ENCODE measurements at places on chromosomes 13 and 19.

DNA sequence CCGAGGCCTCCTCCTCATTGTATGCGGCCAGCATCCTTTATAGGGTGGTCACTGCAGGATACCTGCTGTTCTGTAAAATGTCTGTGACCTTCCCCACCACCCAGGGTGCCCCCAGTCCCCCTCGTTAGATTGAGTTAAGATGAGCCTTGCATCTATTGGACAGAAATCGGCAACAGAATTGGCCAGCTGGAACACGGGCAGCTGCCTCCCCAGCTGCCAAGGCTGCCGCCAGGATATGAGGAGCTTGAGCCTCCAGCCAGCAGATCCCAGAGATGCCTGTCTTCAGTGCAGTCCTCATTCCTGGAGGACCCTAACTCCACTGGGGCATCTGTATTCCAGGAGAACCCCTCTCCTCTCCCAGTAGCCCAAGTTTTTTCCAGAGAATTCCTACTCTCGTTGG lies 463.0 kb downstream of the TSHZ3 start:
- DNase-seq = no peak

DNA sequence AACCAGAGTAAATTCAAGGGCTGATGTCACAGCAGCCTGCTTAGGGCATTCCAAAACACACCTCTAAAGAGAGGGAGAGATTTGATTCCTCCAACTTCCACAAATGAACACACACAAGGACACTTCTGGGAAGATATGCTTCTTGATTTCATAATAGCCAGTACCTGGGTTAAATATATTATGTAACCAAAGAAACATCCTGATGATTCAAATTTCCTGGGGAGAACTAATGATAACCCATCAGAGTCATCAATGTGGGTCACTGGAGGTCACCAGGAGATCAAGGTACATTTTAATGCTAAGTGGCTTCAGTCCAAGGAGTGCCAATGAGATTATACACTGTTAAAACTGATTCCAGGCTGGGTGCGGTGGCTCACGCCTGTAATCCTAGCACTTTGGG lies 54.0 kb upstream of the DOCK9 start:
- no peak for DNase-seq

GRCh38 chr13:90867336-90867683 lies 480.2 kb upstream of the MIR17HG start:
- DNase-seq = peak; percentile 85

- DNase-seq = no peak
These were observed 44.2 kb downstream of the RASA3 start for GRCh38 chr13:114088234-114088633.

GRCh38 chr19:50406156-50406820 lies 12.4 kb upstream of the SPIB start:
- no peak for DNase-seq

DNA sequence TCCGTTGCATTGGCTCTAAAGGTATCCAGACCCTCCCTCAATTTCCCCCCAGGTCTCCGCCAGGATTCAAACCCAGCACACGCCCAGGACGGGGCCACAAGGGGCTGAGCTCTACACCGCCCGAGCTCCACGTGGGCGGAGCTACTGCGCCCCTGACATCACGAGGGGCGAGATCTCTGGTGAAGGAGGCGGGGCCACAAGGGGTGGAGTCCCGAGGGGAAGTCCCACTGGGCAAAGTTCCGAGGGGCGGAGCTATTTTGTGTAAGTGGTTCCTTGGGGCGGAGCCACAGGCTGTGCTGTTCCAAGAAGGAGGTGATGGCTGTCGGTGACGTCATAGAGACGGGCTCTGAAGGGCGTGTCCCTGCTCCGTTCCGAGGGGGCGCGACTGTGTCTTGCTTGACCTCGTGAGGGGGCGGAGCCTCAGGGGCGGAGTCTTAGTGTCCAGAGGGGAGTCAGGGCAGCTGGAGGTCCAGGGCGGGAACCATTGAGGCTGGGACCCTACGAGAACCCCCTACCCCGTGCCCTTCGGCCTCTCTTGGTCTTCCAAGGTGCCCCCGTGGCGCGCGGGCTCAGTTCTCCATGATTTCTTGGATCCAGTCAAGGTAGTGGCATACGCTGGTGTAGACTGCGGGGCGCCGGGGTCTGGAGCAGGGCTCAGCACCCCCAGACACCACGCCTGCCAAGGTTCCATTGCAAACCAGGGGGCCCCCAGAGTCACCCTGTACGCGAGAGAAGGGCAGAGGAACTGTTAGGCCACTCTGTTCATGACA lies 1.3 kb upstream of the KLK8 start:
- no peak for DNase-seq

DNA sequence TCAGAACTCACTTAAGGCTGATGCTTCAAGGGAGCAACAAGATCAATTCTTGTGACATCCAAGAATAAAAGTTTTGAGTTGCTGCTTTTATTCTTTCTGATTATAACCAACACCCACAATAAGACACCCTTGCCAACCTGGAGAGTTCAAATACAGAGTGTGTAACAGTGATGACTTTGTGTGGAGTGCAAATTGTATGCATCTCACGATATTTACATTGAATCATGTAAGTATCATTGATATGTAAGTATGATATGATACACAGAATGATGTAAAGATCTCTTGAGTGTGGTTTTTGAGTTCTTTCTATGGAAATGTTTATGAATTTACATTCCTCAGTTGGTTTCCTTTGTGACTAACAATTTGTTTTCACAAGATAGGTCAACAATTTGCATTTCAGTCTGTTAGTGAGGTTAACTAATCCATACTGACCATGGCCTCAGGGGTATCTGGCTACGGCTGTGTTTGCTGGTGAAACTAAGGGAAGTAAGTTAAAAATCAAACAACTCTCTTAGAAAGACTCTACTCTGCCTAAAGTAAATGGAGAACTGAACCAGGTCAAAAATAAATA lies 12.4 kb downstream of the LHFPL6 start:
- no peak for DNase-seq

- no peak for DNase-seq
These were observed 69.2 kb upstream of the TM9SF2 start for GRCh38 chr13:99431927-99432608.

- no peak for DNase-seq
These were observed 145.1 kb upstream of the ZNF536 start for GRCh38 chr19:30227012-30227621.

- DNase-seq = no peak
These were observed 9.7 kb downstream of the FUT2 start for GRCh38 chr19:48705431-48705830.

DNA sequence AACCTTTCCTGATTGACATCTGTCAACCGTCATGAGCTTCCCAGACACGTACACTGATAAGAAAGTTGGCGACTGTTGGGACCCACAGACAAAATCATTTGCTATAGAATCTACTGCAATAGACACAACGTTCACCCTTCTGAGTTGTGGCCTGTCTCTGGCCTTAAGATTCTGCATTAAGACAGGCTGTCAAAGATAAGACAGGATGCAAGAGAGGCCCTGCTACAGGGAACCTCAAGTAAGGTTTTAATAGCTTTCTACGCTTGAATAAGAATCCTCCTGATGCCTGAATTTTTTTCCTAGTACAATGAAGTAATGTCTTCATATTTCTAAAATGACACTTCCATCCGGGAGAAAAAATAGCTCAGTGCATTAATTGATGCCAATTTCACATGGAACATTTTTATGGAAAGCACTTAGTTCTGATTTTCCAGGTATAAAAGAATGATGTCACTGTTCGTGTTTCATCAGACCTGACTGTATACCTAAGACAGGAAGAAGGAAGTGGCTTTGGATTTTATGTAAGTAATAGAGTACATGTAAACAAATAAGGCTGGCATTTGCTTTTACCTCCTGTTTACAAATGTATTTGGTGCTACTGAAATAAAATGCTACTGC lies 275.2 kb upstream of the GPC6 start:
- DNase-seq = no peak

- DNase-seq = no peak
These were observed 12.9 kb downstream of the STARD13 start for GRCh38 chr13:33272531-33273124.

DNA sequence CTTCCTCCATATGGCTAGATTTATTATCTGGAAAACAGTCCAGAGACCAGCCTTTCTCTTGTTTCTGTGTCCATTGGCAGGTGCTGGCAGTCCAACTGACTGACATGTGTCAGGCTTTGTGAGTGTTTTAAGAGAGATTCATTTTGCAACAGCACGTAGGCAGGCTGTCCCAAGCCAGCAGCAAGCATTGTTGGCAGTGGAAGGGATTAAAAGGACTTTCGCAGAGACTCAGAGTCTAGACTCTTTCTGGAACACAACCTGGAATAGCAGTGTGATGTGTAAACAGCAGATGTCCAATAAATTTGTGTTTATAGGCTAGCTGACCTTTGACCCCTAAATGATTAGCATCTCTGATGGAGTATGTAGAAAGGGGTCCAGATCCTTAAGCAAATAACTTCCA lies 222.2 kb upstream of the SERP2 start:
- DNase-seq = no peak

DNA sequence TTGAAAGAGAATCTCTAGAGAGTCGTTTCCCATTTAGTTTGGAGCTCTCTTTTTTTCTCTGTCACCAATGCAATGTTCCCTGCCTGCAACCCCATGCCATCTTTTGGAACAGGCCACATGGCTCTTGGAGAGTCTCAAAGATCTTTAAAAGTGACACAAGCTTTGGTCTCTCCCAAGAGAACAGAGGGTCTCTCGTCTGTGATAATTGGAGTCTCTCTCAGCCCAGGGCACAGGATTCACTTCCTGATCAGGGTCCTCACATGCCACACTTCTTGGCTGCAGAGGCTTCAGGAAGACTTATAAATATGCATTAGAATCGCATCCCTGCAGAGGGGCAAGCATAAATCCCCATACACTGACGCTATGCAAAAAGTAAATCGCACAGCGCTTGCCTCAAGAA lies 240.5 kb downstream of the IRS2 start:
- DNase-seq = no peak

GRCh38 chr19:15297416-15298224 lies 34.7 kb downstream of the BRD4 start:
- DNase-seq = peak; percentile 49

GRCh38 chr13:69458013-69458412 lies 649.6 kb upstream of the ATXN8OS start:
- no peak for DNase-seq

- no peak for DNase-seq
These were observed 53.8 kb upstream of the LATS2 start for GRCh38 chr13:21115231-21115630.
